ENCODE measurements at places on chromosomes 2 and 18. TPM values are rescaled to one million over a fixed set of nuclear protein-coding genes. Genes with fewer than 3 reads are reported as not detected.

The TEX44 gene
- not detected for total RNA-seq

DNA sequence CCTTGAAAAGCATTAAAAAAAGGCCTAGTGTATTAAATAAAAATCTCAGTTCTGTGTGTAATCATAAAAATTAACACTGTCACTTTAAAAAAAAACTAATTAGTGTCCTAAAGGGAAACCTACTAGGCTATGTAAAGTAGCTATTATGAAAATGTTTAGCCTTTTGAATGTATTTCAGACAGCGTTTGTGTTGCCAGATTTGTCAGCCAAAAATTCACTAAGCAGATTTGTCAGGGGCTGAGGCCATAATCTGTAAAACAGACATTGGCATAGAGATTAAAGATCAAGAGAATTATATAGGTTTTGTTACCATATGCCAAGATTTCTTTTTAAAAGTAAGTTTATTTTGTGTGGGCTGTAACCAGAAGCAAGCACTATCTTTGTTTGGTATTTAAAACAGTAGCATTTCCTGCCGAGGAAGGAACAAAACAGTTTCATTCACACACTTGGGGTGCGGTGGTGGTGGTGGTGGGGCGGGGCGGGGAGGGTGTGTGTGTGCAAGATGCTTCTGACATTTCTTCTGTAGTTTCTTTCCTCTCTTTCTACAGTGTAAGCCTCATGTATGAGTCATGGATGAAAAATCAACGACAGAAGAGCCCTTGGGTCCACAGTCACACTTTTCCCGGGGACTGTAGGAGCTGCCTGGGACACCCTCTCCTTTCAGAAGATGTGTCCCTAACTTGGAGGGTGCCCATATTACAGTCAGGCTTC lies 328.5 kb upstream of the FANCL start:
- DNase-seq, result no peak

The STARD6 gene
- not detected for total RNA-seq

- DNase-seq, result no peak
These were observed 109.2 kb downstream of the PTPRM start for GRCh38 chr18:7676253-7676873.

- no peak for DNase-seq
These were observed 365.2 kb downstream of the AKAIN1 start for GRCh38 chr18:4831791-4832375.

The BCL11A gene
- total RNA-seq, result 6.7 TPM

- no peak for DNase-seq
These were observed 157.9 kb downstream of the GULP1 start for GRCh38 chr2:188449561-188449960.

The IL36G gene
- total RNA-seq, result not detected

The PARD3B gene
- total RNA-seq, result 6.6 TPM

DNA sequence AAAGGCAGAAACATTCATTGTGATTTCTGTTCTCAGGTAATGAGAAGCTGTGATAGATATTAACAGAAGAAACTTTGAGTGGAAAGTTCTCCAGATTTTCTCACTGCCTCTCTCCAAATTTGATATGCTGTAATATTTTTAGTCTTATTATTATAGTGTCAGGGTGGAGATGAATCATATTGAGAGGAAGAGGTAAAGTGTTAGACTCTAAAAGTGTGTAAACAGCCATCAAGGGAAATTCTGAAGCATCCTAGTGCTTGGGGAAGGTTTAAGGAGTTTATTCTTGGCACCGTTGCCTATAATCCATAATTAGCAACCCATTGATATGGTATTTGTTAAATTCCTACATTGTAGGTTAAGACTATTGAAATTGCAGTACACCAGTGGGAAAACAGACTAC lies 104.7 kb upstream of the NABP1 start:
- DNase-seq, result no peak

GRCh38 chr2:11051280-11051679 lies 104.0 kb upstream of the SLC66A3 start:
- no peak for DNase-seq

DNA sequence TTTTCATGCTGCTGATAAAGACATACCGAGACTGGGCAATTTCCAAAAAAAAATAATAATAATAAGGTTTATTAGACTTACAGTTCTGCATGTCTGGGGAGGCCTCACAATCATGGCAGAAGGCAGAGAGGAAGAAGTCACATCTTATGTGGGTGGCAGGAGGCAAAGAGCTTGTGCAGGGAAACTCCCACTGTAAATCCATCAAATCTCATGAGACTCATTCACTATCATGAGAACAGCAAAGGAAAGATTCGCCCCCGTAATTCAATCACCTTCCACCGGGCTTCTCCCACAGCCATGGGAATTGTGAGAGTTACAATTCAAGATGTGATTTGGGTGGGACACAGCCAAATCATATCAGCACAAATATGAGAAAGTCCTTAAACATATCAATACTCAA lies 1314.8 kb downstream of the DPP10 start:
- DNase-seq, result no peak

GRCh38 chr18:12307701-12308385 lies at the start of gene TUBB6:
TUBB6 (plus strand) TSS chr18:12308241; CDS start chr18:12308293, 52 bp downstream.
- no peak for DNase-seq

The RTP5 gene
- not detected for total RNA-seq
